ENCODE measurements at places on chromosomes 5 and 9.
A peak's percentile ranks its signal among the peaks of the same experiment; 100 is the strongest.

GRCh38 chr5:16721151-16722096, 104.6 kb upstream of the RETREG1 start:
- H3K4me3 ChIP-seq = no peak overlapping the region
- no peaks in the 10 kb centered on the region for H3K36me3 ChIP-seq
- no peaks in the 10 kb centered on the region for H3K4me1 ChIP-seq
- no peak for DNase-seq
- no peaks in the 10 kb centered on the region for H3K27me3 ChIP-seq

- H3K4me3 ChIP-seq = peak overlapping the region; percentile 19
- DNase-seq = no peak
- H3K27me3 ChIP-seq = peaks cover 34% of the 10 kb centered on the region
- H3K27ac ChIP-seq = no peak overlapping the region
Observed at GRCh38 chr5:1445689-1446601, 705 bp upstream of the SLC6A3 start.

- no peak for DNase-seq
- H3K27ac ChIP-seq = peak overlapping the region; percentile 56
- H3K36me3 ChIP-seq = peaks cover 44% of the 10 kb centered on the region
- H3K4me3 ChIP-seq = peak overlapping the region; percentile 53
Observed at GRCh38 chr5:172162987-172163343, 25.1 kb downstream of the STK10 start.

DNA sequence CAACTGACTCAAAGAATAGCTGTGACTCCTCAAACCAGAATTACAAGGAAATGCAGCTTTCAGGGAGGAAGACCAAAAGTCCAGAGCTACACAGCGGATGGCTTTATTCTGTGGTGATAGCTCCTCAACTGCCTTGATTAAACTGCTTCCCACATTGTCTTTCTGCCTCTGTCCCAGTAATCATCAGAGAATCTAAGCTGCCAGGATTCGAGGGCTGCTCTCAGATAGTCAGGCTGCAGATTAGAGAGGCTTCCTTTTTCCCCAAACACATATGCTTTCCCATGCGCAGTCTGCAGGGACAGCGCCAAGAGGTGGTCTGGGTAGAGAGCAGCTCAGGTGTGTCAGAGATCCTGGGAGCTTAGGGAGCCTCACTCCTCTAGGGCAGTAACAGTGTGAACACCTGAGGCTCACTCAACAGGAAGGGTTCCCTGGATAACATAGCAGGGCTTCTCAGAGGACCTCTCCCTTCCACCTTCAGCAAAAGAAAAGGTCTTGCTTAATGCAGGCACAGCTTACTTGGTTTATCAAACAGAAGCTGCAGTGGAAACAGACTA, 439.9 kb upstream of the TLE4 start:
- H3K4me1 ChIP-seq = no peaks in the 10 kb centered on the region
- no peak overlapping the region for H3K4me3 ChIP-seq
- no peak overlapping the region for H3K27ac ChIP-seq

DNA sequence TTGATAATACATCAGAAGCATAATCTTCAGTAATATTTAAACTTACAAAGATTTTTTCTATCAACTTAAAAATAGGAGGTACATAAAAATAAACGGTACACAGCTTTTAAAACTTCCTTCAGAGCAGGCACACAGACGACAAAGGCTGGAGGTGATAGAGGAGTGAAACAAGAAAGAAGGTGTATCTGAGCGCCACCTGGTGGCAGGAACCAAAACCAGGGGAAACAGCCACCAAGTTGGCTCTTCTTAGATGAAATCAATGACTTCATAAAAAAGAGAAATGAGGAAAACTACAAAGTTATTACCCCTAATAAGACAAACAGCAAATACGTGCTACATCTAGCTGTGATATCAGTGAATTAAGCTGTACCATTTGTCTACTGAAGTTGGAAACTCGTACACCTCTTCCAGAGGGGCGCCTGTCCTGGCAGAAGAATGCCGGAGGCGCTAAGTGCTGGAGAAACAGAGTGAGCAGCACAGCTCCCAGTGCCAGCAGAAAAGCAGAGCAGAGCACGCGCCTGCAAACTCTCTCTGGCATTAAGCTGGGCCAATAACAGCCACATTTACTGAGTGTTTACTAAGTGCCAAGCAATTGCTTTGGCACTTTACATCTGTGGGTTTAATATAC, 85.9 kb downstream of the SETX start:
- H3K4me3 ChIP-seq = no peak overlapping the region
- no peak overlapping the region for H3K27ac ChIP-seq
- H3K27me3 ChIP-seq = no peaks in the 10 kb centered on the region
- H3K36me3 ChIP-seq = peaks cover 78% of the 10 kb centered on the region
- no peaks in the 10 kb centered on the region for H3K4me1 ChIP-seq

DNA sequence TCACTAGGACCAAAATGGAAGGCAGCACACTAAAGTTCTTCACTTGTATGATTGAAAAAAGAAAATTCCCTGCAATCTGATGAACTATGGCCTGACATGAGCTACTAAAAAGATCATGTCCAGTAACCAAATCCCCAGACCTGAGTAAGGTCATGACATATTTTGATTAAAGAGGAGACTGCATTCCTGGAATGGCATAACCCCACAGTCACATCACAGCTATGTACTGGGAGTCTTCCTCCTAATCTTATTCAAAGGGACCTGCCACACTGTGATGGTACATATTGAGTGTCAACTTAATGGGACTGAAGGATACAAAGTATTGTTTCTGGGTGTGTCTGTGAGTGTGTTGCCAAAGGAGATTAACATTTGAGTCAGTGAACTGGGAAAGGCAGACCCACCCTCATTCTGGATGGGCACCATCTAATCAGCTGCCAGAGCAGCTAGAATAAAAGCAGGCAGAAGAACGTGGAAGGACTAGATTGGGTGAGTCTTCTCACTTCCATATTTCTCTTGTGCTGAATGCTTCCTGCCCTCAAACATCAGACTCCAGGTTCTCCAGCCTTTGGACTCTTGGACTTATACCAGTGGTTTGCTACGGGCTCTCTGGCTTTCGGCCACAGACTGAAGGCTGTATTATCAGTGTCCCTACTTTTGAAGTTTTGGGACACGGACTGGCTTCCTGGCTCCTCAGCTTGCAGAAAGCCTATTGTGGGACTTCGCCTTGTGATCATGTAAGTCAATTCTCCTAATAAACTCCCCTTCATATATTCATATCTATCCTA, 345.0 kb downstream of the TMEM38B start:
- no peaks in the 10 kb centered on the region for H3K36me3 ChIP-seq
- H3K4me1 ChIP-seq = no peaks in the 10 kb centered on the region
- H3K27ac ChIP-seq = no peak overlapping the region
- no peaks in the 10 kb centered on the region for H3K27me3 ChIP-seq
- DNase-seq = no peak
- no peak overlapping the region for H3K4me3 ChIP-seq

DNA sequence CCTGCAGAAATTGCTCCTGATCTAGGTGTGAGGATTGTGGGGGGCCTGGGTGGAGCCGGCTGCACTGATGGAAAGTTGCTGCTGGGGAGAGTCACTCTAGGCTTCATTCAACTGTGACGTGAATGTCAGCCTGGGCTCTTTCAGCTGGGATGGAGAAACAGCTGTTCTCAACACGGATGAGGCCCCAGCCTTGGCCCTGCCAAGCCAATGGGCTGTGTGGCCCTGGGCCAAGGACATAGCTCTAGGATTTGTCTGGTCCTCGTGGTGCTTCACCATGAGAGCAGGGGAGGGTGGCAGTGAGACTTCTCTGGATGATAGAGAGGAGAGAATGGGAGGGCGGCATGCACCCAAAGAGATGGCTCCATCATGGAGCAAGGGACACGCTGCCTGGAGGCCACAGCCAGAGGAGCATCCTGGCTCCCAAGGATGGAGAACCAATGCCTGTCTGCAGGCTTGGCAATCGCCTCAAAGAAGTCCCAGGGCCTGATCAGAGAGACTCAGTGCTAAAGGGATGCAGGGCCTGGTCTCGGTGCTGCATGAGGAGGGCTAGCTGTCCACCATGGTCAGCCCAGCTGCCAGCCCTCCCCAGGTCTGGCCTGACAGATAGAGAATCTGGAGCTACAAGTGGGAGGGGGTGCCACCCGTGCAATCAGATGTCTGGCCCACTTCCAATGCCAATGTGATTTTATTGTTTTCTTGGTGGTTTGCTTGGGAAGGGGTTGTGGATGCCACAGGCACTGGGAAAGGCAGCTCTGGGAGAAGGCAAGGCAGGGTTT, 141.0 kb downstream of the GADD45G start:
- DNase-seq = no peak
- peaks cover 7% of the 10 kb centered on the region for H3K27me3 ChIP-seq
- H3K4me1 ChIP-seq = peaks cover 8% of the 10 kb centered on the region
- no peak overlapping the region for H3K27ac ChIP-seq
- H3K36me3 ChIP-seq = peaks cover 3% of the 10 kb centered on the region

DNA sequence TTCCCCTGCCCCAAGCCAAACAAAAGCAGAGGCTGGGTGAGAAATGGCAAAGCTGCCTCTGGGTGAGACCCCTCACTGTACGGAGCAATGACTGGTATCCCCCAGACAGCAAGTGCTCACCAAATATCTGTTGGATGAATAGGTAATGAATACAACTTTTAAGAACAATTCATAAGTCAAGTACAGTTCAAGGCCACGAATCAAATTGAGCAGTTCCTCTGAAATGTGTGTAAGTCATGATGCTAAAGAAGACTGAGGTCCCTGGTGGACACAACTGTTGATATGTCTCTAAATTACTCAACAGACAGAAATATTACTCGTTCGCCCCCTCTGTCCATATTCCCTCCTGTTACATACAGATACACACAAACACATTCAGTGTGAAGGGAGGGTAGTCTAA, 160.7 kb downstream of the GLIS3 start:
- H3K27ac ChIP-seq = no peak overlapping the region
- H3K4me1 ChIP-seq = no peaks in the 10 kb centered on the region
- no peak overlapping the region for H3K4me3 ChIP-seq
- no peaks in the 10 kb centered on the region for H3K36me3 ChIP-seq
- H3K27me3 ChIP-seq = no peaks in the 10 kb centered on the region

- H3K4me3 ChIP-seq = peak overlapping the region; percentile 89
- peaks cover 22% of the 10 kb centered on the region for H3K4me1 ChIP-seq
- H3K27me3 ChIP-seq = no peaks in the 10 kb centered on the region
- peak overlapping the region; percentile 95 for H3K27ac ChIP-seq
- peaks cover 40% of the 10 kb centered on the region for H3K36me3 ChIP-seq
Observed at GRCh38 chr9:127223810-127224177, 40.8 kb upstream of the GARNL3 start.

DNA sequence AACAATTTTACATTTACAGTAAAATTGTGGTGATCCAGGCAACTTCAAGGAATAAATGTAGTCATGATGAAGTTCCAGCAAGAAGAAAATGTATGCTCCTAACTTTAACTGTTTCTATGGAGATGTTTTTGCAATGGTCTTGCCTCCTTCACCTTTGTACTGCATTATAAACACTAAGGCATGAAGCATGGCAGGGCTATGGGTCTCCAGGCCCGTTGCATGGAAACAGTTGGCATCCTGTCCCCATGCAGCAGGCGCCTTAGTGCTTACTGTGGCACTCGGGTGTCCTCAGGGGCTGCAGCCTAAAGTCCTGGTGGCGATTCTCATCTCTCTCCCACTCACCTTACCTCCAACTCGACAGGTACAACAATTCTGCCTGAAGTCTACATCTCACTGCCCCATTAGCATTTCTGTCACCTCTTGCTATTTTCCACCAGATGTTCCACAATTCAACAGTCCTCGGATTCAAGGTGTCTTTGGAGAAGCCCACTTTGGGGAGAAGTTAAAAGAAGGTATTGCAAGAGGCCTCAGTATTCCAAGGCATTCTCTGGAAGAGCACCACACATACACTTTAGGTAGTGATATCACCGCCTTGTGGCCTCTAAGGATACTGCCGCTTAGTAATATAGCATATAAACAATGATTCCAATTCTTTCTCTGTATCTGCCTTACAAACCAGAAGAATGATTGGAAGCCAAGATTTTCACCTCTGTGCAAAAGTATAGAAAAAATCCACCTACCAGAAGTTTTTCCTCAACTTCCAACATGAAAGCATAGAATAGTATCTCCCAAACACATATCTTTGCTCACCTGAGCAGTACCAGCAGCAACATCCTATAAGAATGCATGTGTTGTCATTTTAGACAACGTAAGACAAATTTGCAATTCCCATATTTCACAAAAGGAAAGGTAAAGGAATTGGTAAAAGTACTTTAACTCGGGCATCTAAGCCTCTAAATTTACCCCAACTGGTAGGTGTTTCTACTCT, 5.1 kb downstream of the LIFR start:
- H3K27ac ChIP-seq = no peak overlapping the region
- H3K4me1 ChIP-seq = no peaks in the 10 kb centered on the region
- no peak overlapping the region for H3K4me3 ChIP-seq
- H3K27me3 ChIP-seq = peaks cover 46% of the 10 kb centered on the region
- no peak for DNase-seq
- H3K36me3 ChIP-seq = peaks cover 2% of the 10 kb centered on the region

DNA sequence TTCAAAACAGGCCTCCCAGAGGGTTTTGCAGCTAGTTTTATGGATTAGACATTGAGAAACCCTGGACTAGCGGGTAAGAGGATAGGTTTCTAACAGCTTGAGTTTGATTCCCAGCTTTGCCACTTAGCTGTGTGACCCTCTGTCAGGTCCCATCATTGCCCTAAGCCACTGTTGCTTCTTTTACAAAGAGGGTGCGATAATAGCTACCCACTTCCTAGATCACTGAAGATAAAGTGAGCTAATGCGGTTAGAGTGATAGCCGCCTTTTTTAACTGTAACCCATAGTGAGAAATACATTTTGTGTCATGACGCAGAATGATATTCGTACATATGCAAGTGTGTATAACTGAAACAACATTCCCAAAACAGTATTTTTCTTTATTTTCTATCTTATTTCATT, 40.3 kb downstream of the CSF1R start:
- H3K27ac ChIP-seq = no peak overlapping the region
- peak; percentile 36 for DNase-seq
- H3K4me1 ChIP-seq = peaks cover 43% of the 10 kb centered on the region
- H3K4me3 ChIP-seq = peak overlapping the region; percentile 59

DNA sequence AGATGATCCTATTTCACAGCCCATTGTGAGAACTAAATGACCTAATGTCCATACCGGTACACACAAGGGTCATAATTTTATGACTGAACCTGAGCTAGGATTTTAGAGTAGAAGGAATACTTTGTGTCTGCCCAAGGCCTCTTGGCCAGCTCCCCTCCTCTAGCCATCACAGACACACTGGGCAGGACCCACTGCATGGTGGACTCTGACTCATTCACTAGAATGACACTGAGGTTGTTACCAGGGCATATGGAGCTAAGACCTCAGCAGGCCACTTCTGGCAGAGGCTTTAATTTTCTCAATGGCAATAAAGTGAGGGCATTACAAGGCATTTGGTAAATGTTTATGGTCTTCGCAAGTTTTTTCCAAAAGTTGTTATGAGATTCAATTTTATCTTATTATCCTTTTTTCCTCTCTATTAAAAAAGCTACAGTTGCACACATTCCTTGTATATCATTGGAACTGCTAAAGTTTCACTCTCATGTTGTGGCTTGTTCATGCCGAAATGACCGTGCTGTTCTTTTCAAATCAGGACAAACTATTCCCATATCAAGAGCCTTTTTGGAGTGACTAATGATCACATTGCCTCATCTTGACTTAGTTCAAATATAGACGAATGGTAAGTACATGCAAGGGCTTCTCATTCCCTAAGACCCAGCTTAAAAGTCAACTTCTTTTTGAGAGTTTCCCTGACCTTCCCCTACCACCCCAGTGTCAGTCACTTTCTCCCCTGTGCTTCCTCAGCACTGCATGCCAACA, 595.7 kb downstream of the ACTL7B start:
- H3K4me3 ChIP-seq = no peak overlapping the region
- H3K27me3 ChIP-seq = no peaks in the 10 kb centered on the region
- H3K4me1 ChIP-seq = no peaks in the 10 kb centered on the region
- no peak for DNase-seq
- H3K36me3 ChIP-seq = no peaks in the 10 kb centered on the region

Measured in effector memory CD8-positive, alpha-beta T cell (primary cell).